ENCODE measurements at places on chromosomes 13 and 19.

DNA sequence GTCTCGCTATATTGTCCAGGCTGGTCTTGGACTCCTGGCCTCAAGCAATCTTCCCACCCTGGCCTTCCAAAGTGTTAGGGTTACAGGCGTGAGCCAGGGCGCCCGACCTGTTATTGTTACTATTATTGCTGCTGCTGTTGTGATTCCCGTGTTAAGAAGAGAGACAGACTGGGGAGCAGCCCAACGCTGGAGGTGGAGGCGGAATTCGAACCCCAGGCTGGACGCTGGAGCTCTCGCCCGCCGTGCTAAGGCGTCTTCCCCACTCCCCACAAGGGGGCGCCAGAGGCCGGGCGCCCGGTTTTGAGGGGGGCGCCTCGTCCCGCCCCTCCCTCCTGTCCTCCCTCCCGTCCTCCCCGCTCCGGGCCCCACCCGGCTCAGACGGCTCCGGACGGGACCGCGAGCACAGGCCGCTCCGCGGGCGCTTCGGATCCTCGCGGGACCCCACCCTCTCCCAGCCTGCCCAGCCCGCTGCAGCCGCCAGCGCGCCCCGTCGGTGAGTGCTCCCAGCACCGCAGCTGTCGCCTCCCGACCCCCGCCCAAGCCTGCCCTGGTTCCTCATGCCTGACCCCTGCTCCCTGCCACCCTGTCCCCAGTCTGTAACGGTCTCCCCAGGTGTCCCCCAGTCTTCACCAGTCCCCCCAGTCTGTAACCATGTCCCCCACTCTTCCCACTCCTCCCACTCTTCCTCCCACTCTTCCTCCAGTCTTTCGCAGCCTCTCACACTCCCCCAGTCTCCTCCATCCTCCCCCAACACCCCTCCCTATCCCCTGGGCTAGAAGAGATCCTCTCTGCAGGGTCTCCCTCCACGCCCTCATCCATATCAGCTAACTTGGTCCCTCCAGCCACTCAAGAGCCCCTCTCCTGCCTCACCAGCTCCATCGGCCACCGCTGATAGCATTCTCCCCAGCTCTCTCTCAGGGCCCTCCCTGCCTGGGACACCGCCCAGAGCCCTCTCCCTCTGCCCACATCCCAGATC, at the start of gene EHD2:
Gene EHD2, plus strand, starts transcription at position 377 of the 976 bp plus-strand sequence. CDS start 3,191 bp downstream, outside the sequence.
- peak; percentile 87 for DNase-seq

DNA sequence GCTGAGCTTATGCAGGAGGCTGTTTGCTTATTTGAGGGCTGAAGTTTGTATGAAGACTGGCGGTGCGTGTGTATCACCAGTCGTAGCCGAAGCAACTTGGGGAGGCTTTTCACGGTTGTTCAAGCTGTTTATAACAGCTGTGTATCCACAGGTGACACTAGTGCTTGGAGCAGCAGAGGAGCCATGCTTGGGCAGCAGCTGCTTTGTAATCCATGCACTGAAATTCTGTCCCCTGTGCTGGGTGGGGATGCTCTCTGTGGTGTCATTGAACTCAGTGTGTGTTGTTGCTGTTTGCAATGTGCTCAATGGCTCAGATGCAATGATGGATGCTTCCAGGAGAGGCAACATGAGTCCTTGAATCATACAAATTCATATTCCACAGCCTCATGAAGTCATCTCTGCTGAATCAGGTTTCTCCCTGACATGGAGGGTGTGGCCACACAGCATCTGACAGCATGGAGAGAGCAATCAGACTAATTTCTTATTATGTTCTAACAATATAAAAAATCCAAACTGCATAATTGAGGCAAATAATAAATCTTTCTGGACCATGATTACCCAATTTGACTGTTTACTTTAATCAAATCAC, 18.8 kb upstream of the GTF3A start:
- no peak for DNase-seq

DNA sequence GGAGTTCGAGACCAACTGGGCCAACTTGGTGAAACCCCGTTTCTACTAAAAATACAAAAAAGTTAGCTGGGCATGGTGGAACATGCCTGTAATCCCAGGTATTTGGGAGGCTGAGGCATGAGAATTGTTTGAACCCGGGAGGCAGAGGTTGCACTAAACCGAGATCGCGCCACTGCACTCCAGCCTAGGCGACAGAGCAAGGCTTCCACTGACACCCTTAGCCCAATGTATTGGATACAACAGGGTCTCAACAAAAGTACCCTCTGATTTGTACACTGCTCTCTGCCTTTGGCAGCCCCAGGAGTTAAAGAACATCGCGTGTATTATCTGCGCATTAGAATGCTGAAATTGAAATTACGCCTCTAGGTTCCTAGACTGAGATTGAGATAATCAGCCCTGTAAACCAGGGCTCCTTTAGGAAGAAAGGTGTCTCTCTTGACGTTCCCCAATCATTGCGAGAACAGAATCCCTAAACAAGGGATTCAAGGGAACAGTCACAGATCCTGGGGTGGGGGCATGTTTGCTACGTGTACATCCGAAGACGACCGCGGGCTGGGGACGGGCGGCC, 21.9 kb downstream of the IPO5 start:
- no peak for DNase-seq

DNA sequence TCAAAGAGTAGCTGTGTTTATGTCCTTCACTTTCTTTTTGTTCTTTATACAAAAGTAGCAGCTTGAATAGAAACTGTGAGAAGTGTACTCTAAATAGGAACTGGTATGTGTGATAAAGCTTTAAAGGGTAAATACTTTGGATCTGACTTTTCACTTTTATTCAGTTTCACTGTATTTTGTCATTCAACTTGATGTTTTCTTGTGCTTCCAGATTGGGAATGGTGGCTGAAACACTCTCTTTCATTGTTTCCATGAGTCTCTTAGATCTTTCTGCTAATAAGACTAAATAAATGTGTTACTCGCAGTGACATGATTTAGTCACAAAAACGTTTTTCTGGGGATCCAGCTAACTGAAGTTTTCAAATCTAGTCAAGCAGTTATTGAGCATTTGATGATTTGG, 133.2 kb downstream of the GPC5 start:
- no peak for DNase-seq

- DNase-seq, result peak; percentile 88
These were observed 4.1 kb downstream of the HMG20B start for GRCh38 chr19:3576696-3577443.

DNA sequence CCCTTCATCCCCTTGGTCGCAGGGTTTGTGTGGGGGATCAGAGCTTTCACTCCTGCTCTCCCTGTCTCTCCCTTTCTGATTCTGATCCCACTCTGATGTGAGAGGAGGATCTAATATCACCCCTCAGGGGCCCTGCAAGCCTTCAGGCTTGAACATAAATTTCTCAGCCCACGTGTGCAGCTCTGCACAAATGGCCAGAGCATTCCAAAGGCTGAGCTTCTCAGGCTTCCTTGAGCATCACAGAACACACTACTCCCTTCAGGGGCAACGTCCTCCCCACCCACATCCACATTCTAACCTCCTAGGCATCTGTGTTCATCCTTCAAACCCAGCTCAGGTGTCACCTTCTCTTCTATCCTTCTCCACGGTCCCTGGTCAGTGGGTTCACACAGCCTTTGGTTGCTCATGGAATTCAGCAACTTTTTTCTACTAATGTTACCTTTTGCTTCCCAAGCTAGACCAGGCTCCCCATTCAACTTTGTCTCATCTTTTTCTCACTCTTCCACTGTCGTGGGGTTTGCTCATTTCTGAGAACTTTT, 24.4 kb upstream of the DOCK9 start:
- no peak for DNase-seq

DNA sequence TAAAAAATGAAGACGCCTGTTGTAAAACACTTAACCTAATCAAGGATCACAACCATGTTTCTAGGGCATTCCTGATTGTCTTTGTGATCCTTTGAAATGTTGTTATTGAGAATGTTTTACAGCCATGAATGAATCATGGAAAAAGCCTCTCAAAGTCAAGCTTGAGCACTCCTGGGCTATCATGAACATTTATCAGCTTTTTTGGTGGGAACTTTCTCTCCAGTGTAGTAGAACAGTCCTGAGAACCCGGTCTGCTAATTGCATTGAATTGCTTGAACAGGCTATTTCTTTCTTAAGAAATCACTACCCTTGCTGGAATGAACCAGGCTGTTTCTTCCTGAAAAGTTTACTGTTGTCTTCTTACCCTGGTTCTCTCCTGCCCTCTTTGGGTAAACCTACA, 516.5 kb downstream of the FGF9 start:
- DNase-seq, result no peak
